ENCODE measurements at places on chromosomes 5 and 9.

DNA sequence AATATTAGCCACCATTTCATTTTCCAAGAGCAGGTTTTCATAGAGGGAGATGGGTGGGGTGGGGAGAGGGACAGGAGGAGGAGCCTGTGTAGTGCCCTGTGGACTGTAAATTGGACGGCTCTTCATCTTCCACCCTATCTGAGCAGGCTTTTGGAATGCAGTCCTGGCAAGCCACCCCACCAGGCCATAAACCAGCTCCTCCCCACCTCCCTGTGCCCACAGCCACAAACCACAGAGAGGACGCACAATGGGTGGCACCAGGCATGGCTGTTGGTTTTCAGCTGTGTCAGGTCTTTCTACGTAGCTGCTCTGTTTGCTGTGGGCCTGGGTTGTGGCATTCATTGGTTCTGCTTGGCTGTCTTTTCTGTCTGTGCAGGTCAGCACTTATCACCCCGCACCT lies 58.0 kb downstream of the PLAC8L1 start:
- no peak for DNase-seq

GRCh38 chr5:109239456-109239855 lies 170.3 kb downstream of the PJA2 start:
- DNase-seq = no peak

DNA sequence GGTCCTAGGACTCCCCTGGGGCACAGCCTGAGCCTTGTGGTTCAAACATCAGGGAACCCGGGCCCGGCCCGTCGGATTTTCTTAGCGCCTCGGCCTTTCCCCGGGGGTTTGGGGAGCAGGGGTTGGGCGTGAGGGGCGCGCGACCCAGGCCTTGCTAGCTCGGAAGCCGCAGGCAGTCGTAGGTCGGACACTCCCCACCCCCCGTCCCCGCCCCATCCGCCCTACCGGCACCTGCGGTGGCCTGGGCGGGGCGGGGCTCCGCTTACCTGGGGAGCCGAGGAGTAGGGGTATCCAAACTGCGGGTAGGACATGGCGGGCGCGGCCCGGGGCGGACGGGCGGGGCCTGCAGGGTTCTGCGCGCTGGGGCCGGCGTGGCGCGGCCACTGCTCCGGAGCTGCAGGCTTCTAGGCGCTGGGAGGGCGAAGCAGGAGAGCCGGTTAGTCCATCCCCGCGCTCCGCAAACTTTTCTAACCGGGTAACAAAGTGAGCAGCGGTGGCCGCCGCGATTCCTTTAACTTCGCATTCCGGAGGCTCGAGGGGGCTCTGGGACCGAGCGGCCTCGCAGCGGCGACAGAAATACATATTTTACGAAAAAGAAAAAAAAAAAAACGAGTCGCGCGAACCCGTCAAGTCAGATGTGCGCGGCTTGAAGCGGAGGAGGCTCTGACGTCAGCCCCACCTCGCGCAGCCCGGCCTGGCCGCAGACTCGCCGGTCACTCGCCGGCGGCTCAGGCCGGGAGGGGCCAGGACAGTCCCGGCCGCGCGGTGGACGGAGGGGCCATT lies at the start of gene IRX4:
Gene IRX4 (minus strand): TSS at position 589 of the 783 bp plus-strand sequence. CDS start 278 bp downstream, at position 311.
- DNase-seq = no peak

DNA sequence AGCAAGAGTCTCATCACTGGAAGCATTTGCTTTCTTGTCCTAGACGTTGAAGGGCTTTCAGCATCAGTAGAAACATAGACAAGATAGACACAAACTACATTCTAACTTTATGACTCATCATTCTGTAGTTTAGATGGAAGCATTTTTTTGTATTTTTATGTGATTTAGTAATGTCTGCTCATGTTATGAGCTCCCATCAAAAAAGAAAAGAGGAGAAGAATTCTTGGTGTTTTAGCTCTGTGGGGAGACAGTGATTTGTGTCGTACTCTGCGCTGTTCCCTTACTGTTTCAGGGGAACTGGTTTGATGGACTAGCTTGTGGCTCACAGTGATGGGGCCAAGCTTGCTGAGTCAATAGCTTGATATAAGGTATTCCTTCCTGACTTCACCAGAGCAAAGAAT lies 159.2 kb upstream of the WWC1 start:
- no peak for DNase-seq

DNA sequence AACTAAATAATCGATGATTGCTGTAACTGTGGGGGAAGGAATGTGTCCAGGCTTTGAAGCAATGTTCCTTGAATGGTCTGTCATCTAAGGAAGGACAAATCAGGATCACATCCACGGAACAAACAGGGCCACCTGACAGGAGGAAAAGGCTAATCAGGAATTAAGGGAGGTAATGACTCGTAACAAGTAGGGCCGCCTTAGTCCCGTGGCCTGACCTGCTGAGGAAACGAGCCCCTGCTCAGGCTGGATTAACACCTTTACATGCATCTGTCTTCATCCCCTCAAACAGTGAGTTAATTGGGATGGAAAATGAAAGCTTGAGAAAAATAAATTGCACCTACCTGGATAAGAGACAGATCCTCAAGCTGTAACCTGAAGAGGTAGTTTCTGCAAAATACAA lies 227.8 kb downstream of the SEMA5A start:
- no peak for DNase-seq
